ENCODE measurements at places on chromosomes 3 and 15.

DNA sequence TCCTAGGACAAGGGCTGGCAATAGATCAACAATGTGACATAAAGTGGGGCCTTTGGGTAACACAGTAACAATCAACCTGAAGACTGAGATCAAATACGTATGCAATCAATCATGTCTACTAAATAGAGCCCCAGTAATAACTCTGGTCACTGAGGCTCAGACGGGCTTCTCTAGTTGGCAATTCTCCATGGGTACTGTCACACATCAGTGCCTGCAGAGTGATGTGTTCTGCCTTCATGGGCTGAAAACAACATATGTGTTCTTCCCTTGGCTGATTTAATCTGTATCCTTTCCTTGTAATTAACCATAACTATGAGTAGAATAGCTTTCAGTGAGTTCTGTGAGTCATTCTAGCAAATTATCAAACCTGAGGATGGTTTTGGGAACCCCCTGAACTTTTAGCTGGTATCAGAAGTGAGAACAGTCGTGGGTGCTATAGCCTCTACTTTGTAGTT, 113.6 kb downstream of the TMCO5A start:
- DNase-seq: no peak

- DNase-seq: no peak
Observed at GRCh38 chr3:132457286-132457685, 40.0 kb downstream of the DNAJC13 start.

DNA sequence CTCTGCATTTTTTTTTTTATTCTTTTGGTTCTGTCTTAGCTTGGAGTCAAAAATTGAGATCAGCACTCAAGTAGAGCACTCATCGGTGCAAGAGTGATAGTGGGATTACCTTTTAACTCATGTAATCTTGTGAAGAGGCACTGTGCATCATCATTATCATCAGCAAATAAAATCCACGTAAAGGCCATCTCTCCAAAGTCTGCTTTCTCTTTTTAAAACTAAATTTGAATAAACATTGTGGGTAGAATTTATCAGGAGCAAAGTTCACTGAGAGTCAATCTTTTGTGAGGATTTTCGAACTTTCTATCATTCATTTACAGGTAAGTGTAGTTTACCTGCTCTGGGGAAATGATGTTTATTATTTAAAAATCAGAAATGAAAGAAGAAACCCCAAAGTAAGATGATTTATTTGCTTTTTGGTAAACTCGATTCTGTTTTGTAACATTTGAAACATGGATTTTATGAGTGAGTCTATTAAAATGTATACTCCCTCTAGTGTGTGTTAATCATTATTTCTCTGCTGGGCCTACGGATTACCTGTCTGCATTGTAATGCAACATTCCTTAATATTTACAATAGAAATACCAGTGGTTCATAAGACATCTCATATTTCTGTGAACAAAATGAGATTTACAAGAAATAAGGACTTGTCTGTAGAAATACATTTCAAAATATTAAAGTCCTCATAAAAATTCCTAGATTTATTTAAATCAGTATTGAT, 327.7 kb upstream of the NAALADL2 start:
- no peak for DNase-seq

GRCh38 chr15:59400103-59400813, 27.6 kb upstream of the MYO1E start:
- DNase-seq: no peak

GRCh38 chr15:68503791-68504680, 72.1 kb upstream of the ITGA11 start:
- no peak for DNase-seq

DNA sequence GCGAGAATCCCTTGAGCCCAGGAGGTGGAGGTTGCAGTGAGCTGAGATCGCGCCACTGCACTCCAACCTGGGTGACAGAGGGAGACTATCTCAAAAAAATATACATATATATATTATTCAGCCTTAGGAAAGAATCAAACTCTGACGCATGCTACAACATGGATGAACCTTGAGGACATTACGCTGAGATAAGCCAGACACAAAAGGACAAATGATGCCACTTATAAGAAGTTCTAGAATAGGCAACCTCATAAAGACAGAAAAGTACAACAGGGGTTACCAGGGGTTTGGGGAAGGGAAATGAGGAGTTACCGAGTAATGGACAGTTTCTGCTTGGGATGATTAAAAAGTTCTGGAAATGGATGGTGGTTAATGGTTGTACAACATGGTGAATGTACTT, 727 bp downstream of the PDHB start:
- no peak for DNase-seq

DNA sequence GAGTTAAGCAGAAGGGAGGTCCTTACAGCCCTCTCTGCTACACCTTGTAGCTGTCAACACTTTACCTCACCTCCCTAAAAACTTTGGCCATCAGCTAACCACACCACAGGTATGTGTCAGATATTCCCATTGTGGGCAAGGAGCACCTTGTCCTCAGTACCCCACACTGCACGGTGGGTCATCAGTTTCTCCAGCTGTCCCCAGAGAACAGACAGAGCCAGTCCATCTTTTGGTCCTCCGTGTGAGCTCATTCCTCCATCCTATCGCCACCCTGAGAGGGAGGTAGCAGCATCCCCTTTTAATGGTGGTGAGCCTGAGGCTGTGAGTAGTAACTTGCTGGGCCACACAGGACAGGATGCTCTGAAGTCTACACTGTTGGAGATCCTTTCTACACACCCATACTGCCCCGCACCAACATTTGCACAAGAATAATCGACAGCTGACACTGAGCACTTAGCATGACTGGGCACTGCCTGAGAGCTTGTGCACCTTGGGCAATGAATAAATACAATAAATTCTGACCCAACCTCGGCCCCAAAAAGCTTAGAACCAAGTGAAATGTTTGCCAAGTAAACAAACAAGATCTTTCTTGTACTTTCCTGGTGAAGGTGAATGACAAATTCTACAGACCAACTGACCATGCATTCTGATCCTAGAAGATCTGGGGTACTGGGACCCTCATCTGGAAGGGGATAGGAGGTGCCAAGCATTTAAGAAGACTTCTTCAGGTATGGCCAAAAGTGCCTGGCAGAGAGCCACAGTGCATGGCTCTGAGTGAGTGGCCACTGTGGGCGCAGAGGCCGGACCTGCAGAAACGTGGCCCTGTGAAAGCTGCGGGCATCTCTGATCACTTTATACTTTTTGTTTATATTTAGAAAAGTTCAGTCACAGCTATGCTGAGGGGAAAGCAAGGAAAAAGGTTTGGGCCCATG, 6.9 kb downstream of the CHCHD4 start:
- DNase-seq: no peak

- no peak for DNase-seq
Observed at GRCh38 chr3:72889310-72890165, 1.7 kb downstream of the GXYLT2 start.

DNA sequence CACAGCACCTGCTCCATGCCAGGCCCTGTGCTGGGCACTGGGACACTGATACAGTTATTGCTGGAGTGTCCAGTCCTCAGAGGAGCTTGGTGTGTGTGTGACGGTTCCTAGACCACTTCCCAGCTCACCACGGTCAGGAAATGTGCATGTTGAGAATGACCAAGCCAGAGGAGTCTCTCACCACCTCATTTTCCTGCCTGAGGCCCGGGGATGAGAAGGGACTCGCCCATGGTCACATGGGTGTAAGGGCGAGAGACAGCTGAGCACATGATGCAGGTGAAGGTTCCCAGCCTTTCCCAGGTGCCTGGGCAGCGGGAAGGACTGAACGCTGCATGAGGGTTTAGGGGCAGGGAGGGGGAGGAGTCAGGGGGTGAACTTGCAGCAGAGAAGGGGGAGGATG, 180.9 kb upstream of the TLE3 start:
- DNase-seq: no peak

DNA sequence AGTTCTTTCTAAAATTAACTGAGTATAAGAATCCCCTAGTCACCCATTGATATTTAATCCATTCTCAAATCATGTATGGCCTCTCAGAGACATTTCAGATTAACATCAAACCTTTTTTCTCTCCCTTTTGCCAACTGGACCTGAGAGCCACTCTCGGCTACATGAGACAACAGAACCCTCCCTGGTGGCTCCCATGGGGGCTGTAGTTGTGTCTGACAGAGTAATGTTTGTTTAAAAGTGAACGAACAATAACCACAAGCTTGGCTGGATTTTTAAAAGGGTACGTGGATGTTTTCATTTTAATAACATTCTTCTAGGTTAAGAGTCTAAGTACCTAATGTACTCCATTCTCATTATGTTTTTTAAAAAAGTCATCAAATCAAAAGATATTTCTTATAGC, 37.1 kb downstream of the P3H2 start:
- DNase-seq: no peak

- DNase-seq: no peak
Observed at GRCh38 chr3:100759950-100760349, 50.7 kb downstream of the TFG start.

DNA sequence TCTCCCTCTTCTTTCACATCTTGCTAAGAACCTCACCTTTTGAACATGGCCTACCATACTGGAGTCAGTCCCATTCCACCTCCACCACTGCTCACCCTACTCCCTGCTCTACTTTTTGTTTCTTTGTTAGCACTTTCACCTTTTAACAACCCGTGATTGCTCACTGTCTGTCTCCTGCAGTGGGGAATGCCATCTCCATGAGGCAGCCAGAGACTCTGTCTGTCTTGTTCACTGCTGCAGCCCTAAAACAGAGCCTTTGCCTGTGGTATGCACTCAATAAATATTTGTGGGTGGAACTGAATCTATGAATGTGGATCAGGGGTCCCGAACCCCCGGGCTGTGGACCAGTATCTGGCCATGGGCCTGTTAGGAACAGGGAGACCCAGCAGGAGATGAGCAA, 16.5 kb upstream of the TLE3 start:
- no peak for DNase-seq

GRCh38 chr3:101892648-101893047, 43.3 kb downstream of the NFKBIZ start:
- DNase-seq: no peak

All from activated CD4-positive, CD25-positive, alpha-beta regulatory T cell treated with anti-CD3 and anti-CD28 coated beads, Interleukin-2, amount 50 U/mL, for 16 hours (primary cell).